Activated T-cell treated with anti-CD3 and anti-CD28 coated beads for 24 hours (primary cell): ENCODE measurements at places on chromosomes 7 and 10.
A peak's percentile ranks its signal among the peaks of the same experiment; 100 is the strongest.

DNA sequence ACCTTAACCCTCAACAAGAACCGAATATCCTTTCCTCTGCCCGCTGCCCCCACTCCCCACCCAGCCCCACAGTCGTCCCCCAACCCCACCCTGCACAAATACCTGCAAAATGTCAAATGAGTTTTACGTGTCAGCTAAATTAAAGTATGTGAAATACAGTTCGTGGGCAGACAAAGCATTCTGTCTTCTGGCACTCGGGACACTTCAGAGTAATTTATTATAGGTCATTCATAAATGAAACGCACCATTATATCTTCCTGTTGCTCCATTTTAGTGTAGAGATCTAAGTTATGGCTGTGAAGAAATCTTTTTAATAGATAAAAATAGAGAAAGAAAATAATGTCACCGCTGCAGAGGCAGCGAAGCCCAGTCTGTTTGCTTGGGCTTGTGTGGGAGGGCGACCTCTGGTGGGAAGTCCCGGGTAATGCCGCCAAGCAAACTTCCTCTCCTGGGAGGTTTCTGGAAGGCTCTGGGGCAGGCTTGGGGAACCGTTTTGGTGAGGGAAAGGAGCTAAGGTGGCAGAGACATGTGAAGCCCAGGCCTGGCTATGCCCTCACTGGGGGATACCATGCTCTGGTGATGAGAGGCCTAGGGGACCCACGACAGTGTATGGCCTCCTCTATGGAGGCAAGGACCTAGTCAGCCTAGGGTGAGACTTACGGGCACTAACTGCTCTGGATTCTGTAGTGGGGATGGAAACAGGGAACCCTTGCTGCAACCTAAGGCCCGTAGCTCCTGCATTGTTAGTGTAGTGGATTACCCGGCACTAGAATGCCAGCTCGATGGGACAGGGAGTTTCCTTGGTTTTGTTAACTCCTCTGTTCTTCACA, 604.9 kb downstream of the LRMDA start:
- peak; percentile 26 for DNase-seq

GRCh38 chr10:102230264-102230860, 4.3 kb downstream of the ELOVL3 start:
- no peak for DNase-seq

- DNase-seq = no peak
These were observed 42.4 kb downstream of the NRBF2 start for GRCh38 chr10:63175534-63175933.

DNA sequence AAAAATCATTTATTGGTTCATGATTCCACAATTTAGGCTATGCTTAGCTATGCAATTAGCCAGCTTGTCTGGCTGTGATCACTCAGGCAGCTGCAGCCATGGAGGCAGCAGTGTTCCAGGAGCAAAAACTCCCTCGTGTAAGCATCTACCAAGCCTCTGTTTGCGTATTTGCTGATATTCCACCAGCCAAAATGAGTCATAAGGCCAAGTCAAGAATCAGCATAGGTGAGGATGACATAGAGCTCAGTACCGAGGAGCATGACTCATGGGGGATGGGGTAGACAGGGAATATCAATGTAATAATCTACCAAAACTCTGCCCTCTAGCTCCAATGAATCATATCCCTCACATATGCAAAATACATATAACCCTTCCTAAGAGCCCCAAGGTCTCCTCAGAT, 63.3 kb downstream of the IMMP2L start:
- peak; percentile 0 for DNase-seq

DNA sequence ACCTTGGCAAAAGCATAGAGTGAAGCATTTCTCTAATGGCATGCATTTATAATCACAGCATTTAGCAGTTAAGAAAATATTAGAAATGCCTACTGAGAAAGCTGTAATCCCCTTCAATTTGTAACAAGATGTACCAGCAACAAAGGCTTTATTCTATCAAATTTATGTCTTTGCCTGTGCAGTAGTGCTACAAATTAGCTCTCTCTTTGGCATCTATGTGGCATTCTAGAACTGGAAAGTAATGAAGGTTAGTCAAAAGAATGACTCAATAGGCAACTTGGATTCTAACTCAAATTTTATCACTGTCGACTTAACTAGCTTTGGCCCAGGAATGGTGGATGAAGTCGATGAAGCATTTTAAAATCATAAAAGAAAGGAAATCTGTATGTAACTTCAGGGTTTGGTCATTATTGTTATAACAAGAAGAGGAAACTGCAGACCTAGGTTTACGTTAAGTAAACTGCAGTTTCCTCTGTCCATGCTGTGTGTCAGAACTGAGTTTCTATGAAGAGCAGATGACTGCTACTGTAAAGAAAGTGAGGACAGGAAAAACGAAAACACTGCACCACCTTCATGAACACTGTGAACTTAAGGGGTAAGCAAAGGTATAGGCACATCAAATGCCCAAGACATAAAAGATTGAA, 140.0 kb downstream of the RAPGEF5 start:
- no peak for DNase-seq

GRCh38 chr10:89491932-89492331, 43.5 kb downstream of the SLC16A12 start:
- DNase-seq = no peak

DNA sequence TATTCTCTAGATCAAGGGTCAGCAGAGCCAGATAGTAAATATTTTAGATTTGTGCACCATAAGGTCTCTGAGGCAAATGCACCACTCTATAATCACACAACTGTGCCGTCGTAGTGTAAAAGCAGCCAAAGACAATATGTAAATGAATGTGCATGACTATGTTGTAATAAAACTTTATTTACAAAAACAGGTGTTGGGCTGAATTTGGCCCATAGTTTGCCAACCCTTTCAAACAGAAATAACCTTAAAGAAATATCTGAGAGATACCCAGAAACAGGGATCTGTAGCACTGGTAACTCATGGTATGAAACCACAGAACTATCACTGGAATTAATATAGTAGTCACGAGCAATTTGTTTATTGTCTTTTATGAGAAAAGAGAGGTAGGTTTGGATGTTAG, 86.0 kb downstream of the ARID5B start:
- DNase-seq = no peak

DNA sequence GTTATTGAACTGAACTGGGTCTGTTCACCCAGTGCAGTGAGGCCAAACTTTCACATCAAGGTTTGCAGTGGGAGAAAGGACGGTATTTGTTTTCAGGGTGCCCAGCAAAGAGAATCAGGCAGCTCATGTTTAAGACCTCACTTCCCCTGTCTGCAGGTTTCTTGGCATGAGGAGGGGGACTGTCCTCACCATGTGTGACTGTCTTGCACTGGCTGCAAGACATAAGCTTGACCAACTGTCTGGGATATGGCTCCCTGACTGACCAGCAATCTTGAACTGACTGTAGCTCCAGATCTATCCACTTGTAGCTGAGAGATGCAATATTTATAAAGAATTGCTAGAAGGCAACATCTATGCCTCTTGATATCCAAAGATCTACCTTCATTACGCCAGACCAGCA, 39.9 kb downstream of the RAMP3 start:
- DNase-seq = no peak

DNA sequence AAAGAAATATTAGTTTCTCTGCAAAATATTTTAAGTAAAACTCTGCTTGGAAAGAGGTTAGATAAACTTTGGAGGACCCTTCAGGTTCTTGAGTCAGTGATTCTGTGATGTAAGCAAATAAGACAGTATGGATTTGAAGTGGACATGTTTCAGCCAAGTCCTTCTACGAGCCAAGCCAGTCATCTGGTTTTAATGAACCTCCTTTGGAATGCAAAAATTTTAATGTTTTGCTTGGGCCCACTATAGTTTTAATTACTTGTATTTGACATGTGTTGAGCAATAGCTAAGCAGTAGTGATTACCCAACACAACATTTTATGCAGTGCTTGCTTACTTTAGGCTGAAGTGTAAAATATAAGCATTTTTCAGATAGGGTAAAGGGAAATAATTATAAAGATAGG, 296.3 kb upstream of the SEMA3D start:
- DNase-seq = no peak

DNA sequence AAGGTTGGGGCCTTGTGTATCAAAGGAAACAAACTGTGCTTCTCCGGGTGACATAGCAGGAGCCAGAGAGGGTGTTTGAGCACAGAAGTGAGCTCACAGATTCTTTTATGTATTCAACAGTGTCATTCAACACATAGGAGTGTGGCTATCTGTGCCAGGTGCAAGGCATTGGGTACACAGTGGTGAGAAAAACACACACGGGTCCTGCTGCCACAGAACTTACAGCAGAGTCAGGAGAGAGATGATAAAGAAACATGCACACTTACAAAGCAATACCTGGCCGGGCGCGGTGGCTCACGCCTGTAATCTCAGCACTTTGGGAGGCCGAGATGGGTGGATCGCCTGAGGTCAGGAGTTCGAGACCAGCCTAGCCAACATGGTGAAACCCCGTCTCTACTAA, 16.3 kb upstream of the ECHDC3 start:
- DNase-seq = no peak

DNA sequence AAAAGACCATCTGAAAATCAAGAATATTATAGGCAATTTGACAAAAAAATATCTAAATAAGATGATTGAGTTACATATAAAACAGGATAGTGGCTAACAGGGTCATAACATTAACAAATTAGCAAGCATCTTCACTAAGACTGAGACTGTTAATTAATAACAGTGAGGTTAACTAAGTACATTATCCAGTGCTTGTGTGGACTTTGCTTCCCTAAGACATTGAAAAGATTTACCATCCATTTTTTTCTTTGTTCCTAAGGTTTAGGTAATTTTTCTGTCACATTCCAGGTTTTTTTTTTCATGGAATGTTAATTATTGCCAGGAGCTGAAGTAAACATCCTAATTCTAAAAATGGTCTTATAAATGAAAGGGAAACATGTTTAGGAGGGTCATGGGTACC, 227.6 kb downstream of the ANKRD7 start:
- DNase-seq = no peak

GRCh38 chr10:34094146-34094696, 720.9 kb downstream of the PARD3 start:
- no peak for DNase-seq
